Urinary bladder (tissue), 4 donors: ENCODE measurements at places on chromosomes 11 and 22. TPM values are rescaled to one million over a fixed set of nuclear protein-coding genes. Genes with fewer than 3 reads are reported as not detected.

DNA sequence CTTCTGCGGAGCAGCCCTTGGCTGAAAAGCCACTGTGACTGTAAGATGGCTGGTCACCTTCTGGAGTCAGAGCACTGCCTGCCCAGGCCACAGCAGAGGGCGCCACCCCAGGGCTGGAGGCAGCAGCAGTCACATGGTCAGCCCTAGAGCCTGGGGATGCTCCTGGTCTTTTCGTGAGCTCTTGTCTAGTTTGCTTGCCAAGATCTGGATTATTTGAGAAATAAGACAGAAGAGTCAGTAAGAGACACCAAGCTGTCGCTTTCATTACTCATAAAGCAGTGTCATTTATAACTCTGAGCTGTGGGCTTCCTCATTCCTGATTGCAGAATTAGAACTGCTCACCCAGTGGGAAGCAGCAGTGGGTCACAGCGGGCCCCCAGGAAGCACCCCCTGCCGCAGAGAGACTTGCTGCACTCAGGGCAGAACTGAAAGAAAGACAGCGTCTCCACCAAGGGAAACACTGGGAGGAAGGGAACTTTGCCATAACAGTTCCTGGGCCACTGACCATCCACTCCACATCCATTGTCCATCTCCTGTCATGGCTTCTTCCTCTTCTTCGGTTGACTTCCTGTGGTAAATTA lies 56.7 kb downstream of the PPP6R2 start:
- DNase-seq = no peak

GRCh38 chr11:88603091-88603867 lies 265.7 kb upstream of the CTSC start:
- peak; percentile 57 for DNase-seq

DNA sequence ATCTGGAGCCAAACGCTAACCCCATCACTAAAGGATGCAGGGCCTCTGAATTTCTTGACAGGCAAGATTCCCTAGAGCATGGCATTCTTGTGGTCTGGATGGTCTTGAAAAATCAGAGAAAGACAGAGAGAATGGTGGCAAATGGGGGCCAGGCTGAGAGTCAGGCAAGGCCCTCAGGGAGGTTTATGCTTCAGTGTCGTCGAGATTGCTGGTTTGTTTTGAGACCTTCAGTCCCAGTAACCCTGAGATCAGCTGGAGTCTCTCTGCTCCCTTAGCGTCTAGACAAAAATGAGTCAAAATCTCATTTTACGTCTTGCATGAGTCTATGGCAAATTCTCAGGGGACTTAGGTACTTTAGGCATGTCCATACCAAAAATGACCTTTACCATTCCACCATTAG lies 539.3 kb downstream of the SOX6 start:
- no peak for DNase-seq

Gene ALG8
- total RNA-seq = 42.4 TPM
